ENCODE measurements at places on chromosomes 5 and 9.
A peak's percentile ranks its signal among the peaks of the same experiment; 100 is the strongest.

- no peak for DNase-seq
Measured at GRCh38 chr5:132370181-132370970, 866 bp downstream of the SLC22A5 start.

- no peak for DNase-seq
Measured at GRCh38 chr5:91269198-91269597, 113.9 kb downstream of the ARRDC3 start.

DNA sequence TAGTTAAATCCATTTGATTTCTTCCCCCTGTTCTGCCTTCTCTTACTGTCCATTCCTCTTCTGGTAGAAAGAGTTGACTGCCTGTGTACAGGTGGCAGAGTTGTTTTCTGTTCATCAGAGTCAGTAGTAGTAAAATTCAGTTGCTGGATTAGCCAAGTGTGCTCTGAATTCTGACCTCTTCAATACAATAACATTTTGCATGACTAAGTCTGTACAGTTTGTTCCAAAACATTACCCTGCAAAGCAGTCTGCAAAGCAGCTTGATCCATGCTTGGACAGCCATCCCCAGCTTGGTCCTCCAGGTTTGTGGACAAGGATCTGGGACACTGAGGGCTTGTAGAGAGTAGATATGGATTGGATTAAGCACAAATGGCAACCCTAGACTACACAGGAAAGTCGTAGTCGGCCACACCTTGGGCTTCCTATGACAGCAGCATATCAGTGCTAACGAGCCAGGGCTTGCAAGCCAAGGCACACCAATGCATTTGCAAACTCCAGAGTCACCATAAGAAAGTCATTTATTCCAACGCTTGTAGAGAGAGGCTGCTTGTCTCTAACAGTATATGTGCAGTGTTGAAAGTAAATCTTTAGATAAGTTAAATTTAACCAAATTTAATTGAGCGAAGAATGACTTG lies 25.2 kb downstream of the IL12B start:
- peak; percentile 28 for DNase-seq

DNA sequence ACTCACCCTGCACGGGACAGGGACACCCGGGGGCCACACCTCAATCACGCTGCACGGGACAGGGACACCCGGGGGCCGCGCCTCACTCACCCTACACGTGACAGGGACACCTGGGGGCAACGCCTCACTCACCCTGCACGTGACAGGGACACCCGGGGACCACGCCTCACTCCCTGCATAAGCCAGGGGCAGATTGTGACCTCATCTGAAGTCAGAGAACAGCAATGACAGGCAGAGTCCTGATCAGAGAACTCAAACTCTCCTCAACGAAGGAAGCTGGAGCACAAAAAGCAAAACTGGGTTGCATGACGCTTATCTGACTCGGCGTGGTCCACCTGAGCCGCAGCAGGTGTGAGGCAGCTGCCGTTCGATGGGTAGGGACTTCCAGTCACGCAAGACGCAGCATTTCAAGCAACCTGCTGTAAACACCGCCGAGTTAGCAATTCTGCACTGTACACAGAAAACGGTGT lies 3.2 kb downstream of the TERT start:
- no peak for DNase-seq
